ENCODE measurements at places on chromosomes 7 and 10.
A peak's percentile ranks its signal among the peaks of the same experiment; 100 is the strongest.

- DNase-seq, result no peak
Measured at GRCh38 chr10:23413629-23414089, 25.2 kb upstream of the OTUD1 start.

GRCh38 chr7:15561835-15562234 lies at the start of gene AGMO:
Gene AGMO (minus strand): TSS chr7:15562015.
- DNase-seq, result no peak

GRCh38 chr10:31660300-31660699 lies 268.3 kb downstream of the ARHGAP12 start:
- DNase-seq, result no peak

DNA sequence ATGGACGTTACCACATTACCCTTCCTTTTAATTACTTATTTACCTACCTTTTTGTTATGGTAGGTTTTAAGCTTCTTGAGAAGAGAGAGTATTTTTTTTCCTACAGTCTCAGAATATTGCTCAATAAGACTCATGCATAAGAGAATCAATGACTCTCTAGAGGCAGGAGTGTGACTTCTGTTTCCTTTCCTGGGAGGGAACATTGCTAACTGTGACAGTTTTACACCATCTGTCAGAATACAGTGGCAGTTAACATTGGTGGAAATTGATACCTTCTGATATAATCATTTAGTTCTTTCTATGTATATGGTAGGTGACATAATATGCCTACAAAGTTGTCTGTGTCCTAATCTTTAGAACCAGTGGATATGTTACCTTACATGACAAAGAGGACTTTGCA lies 348.7 kb upstream of the POT1 start:
- DNase-seq, result no peak

- DNase-seq, result no peak
Measured at GRCh38 chr10:44280226-44281014, 104.5 kb downstream of the CXCL12 start.

DNA sequence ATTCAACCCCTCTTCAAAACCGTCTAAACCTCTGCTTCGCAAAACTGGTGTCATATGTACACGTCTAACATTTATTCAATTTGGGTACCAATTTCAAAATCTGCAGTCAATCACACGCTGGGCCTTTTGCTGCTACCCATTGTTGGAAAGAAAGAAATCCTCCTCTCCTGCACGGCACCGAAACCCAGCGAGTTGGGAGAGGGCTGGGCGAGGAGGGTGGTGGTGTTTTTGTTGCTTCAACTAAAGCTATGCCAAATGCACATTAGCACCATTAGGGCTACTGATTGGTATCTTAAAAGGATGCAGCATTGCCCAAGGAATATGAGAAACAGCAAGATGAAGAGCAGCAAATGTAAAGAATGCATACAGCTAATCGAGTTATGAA lies 7.8 kb downstream of the EBF3 start:
- no peak for DNase-seq

GRCh38 chr7:96120445-96121225 lies 201.3 kb downstream of the SLC25A13 start:
- peak; percentile 47 for DNase-seq

DNA sequence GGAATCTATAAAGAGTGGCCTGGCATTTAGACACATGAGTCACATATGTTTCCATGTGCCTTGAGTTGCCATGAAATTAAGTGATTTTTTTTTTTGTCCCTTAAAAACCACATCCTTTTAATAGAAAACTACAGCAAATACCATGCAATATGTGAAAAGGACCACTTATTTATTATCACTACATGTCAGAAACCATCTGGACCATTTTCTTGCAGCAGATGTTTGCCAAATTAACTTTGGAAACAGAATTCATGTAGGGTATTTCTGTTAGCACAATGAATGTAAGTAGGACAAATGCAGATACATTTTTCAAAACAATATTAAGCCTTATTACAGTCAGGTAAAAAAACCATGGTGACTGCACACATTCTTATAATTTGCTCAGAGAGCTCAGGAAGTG lies 230.6 kb downstream of the REEP3 start:
- no peak for DNase-seq

GRCh38 chr7:21568762-21569161 lies 25.9 kb downstream of the DNAH11 start:
- DNase-seq, result no peak

GRCh38 chr7:121156825-121157224 lies 168.3 kb downstream of the CPED1 start:
- no peak for DNase-seq

- no peak for DNase-seq
Measured at GRCh38 chr10:88196291-88196690, 332.9 kb downstream of the PTEN start.
